ENCODE measurements at places on chromosomes 16 and 17.

DNA sequence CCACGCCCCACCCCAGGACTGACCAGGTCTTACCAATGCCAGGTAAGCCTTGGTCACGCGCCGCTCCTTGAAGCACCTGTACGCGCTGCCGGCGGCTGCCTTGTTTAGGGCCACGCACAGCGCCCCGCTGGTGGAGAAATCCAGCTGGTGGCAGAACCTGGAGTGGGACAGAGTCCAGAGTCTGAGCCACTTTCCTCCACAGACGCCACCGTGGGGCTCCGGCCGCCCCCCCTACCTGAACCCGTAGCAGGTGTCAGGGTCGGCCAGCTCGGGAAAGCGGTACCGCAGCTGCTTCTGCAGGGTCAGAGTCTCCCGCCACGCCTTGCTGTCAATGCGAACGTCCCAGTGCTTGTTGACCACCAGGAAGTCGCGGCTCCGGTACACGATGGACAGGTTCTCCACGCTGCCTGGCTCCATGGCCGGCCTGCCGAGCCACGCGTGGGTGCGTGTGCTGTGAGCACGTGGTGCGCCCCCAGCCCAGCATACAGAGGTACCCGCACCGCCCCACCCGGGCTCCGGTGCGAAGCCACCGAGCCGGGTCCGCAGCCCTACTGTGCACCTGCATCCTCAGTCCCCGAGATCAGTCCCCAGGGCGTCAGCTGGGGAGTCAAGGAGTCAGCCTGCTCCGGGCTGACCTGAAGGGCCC, 737 bp downstream of the RPUSD1 start:
- no peak for DNase-seq

DNA sequence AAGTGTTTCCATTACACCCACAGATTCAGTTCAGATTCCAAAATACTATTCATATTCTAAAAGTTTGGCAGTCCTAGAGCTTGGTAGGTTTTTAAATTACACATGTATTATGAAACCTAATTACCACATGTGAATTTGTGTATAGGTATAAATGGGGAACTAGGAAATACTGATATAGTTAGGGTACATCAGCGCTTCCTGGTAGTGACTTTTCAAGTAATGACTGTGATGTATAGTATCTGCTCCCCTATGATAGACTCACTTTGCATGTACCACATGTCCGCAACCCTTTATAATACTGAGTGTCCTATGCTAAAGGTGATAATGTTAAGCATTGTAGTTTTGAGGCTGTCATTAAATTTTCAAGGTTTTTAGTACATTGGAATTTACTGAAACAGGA, 22.9 kb downstream of the CDK12 start:
- DNase-seq, result no peak

GRCh38 chr17:51673070-51673469, 412.7 kb downstream of the UTP18 start:
- DNase-seq, result no peak

DNA sequence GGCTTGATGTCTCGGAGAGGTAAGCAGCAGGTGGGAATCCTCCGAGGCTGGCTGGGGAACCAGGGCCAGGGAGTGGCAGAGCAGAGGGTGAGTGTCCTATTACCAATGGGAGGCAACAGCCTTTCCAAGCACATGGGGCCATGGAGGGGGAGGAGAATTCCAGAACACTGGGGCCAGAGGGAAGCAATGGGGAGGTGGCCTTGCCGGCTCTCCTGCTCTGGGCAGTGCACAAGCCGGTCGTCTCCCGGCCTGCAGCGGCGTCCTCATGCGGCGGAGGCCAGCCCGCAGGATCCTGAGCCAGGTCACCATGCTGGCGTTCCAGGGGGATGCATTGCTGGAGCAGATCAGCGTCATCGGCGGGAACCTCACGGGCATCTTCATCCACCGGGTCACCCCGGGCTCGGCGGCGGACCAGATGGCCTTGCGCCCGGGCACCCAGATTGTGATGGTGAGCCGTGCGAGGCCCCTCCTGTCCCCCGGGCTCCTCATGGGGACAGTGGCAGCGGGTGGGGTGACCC, 21.9 kb downstream of the SGSH start:
- DNase-seq, result no peak

DNA sequence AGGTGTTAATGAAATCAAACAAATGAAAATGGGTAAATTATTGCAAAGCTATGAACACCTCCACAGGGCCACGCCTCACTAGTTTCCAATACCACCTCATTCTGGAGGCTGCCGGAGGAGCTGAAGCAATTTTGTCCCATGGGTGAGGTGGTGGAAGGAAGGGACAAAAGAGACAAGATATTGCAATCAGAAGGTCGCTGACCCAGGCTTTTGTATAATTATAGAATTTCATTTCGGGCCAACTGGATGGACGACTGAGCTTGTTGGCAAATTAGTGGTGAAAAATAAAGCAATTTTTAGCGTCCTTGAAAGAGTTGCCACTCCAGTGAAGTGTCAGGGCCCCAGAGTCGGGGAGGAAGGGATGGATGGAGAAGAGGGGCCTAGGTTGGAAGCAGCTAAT, 147.9 kb downstream of the CYLD start:
- DNase-seq, result no peak

DNA sequence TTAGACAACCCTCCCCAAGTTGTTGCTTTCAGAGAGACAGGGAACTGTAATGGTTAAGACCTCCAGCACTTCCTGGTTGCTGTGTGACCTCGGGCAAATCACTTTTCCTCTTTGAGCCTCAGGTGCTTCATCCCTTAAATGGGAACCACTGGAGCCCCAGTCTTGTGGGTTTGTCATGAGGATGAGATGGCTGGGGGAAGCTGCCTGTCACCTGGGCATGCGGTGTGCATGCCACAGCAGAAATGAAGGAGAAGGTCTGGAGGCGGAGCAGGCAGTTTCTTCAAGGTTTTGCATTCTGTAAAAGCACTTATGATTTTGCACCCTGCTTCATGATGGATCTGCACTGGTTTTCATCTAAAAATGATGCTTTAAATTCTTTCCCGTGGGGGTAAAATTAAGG, 22.1 kb downstream of the NAGPA start:
- DNase-seq, result no peak

GRCh38 chr16:21646091-21646490, 6.3 kb downstream of the IGSF6 start:
- DNase-seq, result no peak

GRCh38 chr16:55559233-55559632, 7.3 kb upstream of the CAPNS2 start:
- no peak for DNase-seq

DNA sequence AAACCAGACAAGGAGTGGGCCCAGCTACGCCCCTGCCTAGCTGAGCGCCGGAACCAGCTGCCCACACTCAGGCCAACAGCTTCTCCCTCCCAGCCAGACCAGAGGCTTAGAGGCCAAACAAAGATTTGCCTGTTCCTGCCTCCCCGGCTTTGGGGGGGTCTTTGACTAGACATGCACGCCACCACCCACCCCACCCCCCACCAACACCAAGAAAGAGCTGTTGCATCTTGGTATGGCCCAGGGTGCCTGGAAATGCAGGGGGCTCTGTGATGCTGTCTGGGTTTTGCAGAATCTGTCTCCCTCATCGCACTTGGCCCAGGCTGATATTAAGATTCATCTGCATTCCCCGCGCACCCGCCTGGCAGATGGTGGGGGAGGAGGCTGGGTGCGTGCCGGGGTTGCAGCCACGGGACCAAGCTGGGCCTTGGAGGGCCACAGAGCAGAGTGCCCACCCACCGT, 1.3 kb upstream of the NXPH3 start:
- DNase-seq, result no peak

DNA sequence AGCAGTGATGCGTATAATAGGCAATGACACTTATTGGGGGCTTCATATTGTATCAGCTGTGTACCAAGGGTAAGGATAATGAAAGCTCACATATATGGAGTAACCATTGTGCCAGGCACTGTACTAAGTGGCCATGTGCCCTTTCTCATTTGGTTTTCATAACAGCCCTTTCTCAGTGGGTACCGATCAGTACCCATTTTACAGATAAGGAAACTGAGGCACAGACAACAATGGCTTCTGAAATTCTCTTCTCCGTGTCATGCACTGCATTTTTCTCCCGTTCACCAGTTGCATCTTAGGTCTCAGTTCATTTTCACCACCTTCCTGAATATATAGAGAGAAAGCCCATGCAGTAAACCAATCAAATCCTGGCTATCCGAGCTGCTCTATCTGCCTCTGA, 216.7 kb upstream of the RBFOX1 start:
- DNase-seq, result no peak

- DNase-seq, result no peak
These were observed 11.5 kb downstream of the ATP2C2 start for GRCh38 chr16:84379709-84380362.

- no peak for DNase-seq
These were observed 14.0 kb downstream of the EEF2K start for GRCh38 chr16:22220069-22220440.
